ENCODE measurements at places on chromosomes 12 and 14. TPM values are rescaled to one million over a fixed set of nuclear protein-coding genes. Genes with fewer than 3 reads are reported as not detected.

GRCh38 chr14:44448951-44449358 is 58.1 kb downstream of the FSCB start:
- no peak overlapping the region for H3K4me3 ChIP-seq
- H3K27me3 ChIP-seq: no peaks in the 10 kb centered on the region
- no peak for DNase-seq
- no peaks in the 10 kb centered on the region for H3K36me3 ChIP-seq

DNA sequence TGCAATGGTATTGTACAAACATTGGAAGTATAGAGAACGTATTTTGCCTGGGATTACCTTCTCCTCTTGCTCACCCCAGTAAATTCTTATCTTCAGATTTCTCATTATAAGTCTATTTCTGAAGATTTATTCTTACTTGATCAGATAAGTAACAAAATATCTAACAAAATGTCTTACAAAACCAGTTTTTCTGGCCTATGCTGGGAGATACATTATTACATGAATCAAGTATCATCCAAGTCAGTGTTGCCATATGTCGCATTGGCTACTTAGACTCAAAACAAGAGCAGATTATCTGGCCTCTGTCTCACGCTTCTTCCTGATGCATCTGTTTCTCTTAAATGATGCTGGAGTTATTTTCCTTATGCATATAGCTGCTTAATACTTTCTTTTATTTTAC is 408.5 kb downstream of the CCER1 start:
- H3K4me1 ChIP-seq: no peaks in the 10 kb centered on the region
- no peaks in the 10 kb centered on the region for H3K27me3 ChIP-seq
- no peak overlapping the region for H3K4me3 ChIP-seq
- H3K36me3 ChIP-seq: no peaks in the 10 kb centered on the region

- H3K27ac ChIP-seq: no peak overlapping the region
- H3K27me3 ChIP-seq: no peaks in the 10 kb centered on the region
- no peak overlapping the region for H3K4me3 ChIP-seq
Measured at GRCh38 chr12:2154521-2154920, 101.7 kb downstream of the CACNA1C start.

GRCh38 chr14:101844219-101844618 is 82.7 kb downstream of the PPP2R5C start:
- peaks cover 13% of the 10 kb centered on the region for H3K36me3 ChIP-seq
- H3K4me3 ChIP-seq: no peak overlapping the region
- no peak for DNase-seq
- H3K27ac ChIP-seq: no peak overlapping the region
- H3K27me3 ChIP-seq: no peaks in the 10 kb centered on the region

DNA sequence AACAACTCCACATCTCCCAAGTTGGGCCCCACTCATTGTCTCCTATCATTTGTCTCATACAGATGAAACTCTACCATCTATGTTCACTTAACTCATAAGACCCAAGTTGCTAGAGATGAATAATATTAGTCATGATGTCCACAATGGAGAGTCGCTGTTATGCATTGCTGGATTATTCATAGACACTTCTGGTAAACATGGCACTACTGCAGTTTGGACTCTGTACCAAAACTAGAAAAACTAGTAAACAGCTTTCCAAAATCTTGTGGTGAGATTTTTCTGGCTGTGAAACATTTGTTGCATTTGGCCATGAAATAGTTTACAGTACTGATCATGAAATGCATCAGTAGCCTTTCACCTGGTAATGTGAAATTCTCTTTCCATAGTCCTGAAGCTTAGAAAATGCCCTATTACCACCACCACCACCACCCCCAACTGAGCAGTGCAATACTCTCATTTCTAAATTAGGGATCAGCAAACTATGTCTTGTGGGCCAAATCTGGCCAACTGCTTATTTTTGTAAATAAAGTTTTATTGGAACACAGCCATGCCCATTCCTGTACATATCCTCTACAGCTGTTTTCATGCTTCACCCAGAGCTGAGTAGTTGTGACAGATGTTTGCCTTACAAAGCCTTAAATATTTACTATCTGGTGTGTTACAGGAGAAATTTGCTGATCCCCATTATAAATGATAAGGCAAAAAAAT is 236.5 kb downstream of the DPF3 start:
- H3K36me3 ChIP-seq: no peaks in the 10 kb centered on the region
- H3K27me3 ChIP-seq: no peaks in the 10 kb centered on the region
- H3K4me1 ChIP-seq: no peaks in the 10 kb centered on the region
- DNase-seq: no peak
- H3K27ac ChIP-seq: no peak overlapping the region
- no peak overlapping the region for H3K4me3 ChIP-seq

DNA sequence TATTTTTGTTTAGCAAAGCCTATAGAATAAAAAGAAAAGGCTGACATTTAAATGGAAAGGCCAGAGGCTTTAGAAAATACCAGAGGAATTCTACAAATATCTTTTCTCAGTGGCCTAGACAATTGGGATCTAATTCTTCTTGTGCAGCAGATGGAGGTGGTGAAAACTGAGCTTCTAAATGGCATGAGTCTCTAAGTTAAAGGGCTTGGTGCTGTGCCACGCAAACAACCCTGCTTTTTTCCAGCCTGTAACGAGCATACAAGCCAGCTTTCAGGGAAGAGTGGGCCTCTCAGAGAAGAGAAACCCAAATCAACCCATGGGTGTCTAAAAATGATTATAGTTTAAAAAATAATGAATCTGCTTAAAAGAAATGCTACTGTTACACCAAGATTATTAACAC is 237.9 kb upstream of the NAV3 start:
- no peak for DNase-seq
- H3K4me3 ChIP-seq: no peak overlapping the region
- no peaks in the 10 kb centered on the region for H3K36me3 ChIP-seq
- no peaks in the 10 kb centered on the region for H3K4me1 ChIP-seq
- no peaks in the 10 kb centered on the region for H3K27me3 ChIP-seq
- no peak overlapping the region for H3K27ac ChIP-seq

DNA sequence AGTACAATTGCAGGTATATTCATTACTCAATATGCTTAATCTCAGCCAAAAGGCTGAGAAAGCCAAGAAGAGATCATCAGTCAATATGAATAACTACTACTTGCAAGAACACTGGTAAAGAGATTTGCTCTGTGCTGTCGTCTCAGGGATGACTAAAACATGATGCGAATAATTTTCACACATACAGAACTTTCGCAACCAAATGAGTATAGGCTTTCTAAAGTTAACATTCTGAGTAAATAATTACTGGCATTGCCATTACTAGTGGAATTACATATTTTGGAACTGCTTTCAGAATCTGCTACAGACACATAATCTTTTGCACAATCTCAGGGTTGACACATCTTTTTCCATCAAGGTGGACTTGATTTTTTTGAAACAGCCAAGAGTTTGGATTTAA is 24.7 kb downstream of the NCKAP1L start:
- no peaks in the 10 kb centered on the region for H3K27me3 ChIP-seq
- peaks cover 94% of the 10 kb centered on the region for H3K36me3 ChIP-seq
- H3K4me1 ChIP-seq: no peaks in the 10 kb centered on the region
- H3K27ac ChIP-seq: no peak overlapping the region
- DNase-seq: no peak

- peaks cover 44% of the 10 kb centered on the region for H3K4me1 ChIP-seq
- H3K36me3 ChIP-seq: peaks cover 11% of the 10 kb centered on the region
- DNase-seq: no peak
- peak overlapping the region; percentile 79 for H3K4me3 ChIP-seq
Measured at GRCh38 chr12:53179687-53180219, 769 bp upstream of the ZNF740 start.

- no peaks in the 10 kb centered on the region for H3K27me3 ChIP-seq
- no peaks in the 10 kb centered on the region for H3K36me3 ChIP-seq
- no peaks in the 10 kb centered on the region for H3K4me1 ChIP-seq
- H3K4me3 ChIP-seq: no peak overlapping the region
Measured at GRCh38 chr12:126160912-126161311, 1095.7 kb downstream of the AACS start.

GRCh38 chr12:78756936-78757335 is 107.6 kb upstream of the SYT1 start:
- H3K4me1 ChIP-seq: no peaks in the 10 kb centered on the region
- no peaks in the 10 kb centered on the region for H3K36me3 ChIP-seq
- no peak for DNase-seq
- H3K27me3 ChIP-seq: no peaks in the 10 kb centered on the region
- H3K4me3 ChIP-seq: no peak overlapping the region

DNA sequence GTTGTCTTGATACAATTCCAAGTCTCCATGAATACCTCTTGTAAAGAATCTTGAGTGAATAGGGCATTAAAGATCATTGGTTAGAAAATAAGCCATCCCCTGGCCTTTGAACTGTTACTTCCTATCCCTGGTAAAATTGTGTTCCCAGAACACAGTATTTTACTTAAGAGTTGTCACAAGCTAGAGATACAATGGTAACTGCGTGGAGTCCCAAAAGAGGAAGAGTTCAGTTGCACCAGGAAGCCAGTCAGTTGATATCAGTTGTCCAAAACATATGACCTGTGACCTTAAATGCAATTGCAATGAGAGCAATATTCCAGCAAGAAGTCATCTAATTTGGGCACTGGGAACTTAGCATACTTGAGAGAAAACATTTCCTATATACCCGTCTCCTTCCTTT is 117.3 kb downstream of the NEDD1 start:
- no peak overlapping the region for H3K4me3 ChIP-seq
- DNase-seq: no peak
- H3K4me1 ChIP-seq: no peaks in the 10 kb centered on the region

GRCh38 chr14:58631732-58632131 is 6.0 kb upstream of the DACT1 start:
- H3K27ac ChIP-seq: no peak overlapping the region
- peaks cover 2% of the 10 kb centered on the region for H3K4me1 ChIP-seq
- no peak for DNase-seq

DNA sequence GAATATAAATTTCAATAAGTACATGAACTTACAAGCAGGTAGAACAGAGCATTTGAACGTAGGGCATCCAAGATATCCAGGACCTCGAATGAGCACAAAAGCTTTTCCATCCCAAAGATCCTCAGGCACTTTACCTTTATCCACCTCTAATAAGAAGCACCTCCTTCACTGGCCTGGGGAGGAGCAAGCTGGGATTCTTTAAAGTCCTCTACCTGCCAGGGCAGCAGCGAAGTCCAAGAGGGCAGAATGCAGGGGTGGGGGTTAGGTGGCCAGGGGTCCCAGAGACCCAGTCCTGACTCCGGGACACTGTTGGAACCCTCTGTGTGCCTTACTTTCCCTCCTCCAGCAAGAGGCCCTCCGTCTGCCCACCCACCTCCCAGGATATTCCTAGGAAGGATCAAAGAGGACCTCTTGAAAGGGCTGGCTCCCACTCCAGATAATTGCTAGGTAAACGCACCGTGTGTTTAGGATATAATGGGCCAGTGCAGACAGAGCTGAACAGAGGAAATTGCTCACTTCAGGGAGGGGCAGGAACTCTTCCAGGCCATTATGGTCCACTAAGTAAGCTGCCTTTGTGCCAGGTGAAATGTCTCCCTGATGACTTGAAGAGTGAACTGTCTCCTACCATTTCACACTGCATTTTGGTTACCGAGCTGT is 68.1 kb downstream of the TTC9 start:
- no peak overlapping the region for H3K4me3 ChIP-seq
- H3K36me3 ChIP-seq: no peaks in the 10 kb centered on the region
- peaks cover 7% of the 10 kb centered on the region for H3K4me1 ChIP-seq
- H3K27me3 ChIP-seq: no peaks in the 10 kb centered on the region
- no peak for DNase-seq

GRCh38 chr14:103058164-103059055 is 1.1 kb upstream of the CDC42BPB start:
- DNase-seq: no peak
- no peak overlapping the region for H3K27ac ChIP-seq
- H3K4me3 ChIP-seq: peak overlapping the region; percentile 26
- H3K36me3 ChIP-seq: no peaks in the 10 kb centered on the region

DNA sequence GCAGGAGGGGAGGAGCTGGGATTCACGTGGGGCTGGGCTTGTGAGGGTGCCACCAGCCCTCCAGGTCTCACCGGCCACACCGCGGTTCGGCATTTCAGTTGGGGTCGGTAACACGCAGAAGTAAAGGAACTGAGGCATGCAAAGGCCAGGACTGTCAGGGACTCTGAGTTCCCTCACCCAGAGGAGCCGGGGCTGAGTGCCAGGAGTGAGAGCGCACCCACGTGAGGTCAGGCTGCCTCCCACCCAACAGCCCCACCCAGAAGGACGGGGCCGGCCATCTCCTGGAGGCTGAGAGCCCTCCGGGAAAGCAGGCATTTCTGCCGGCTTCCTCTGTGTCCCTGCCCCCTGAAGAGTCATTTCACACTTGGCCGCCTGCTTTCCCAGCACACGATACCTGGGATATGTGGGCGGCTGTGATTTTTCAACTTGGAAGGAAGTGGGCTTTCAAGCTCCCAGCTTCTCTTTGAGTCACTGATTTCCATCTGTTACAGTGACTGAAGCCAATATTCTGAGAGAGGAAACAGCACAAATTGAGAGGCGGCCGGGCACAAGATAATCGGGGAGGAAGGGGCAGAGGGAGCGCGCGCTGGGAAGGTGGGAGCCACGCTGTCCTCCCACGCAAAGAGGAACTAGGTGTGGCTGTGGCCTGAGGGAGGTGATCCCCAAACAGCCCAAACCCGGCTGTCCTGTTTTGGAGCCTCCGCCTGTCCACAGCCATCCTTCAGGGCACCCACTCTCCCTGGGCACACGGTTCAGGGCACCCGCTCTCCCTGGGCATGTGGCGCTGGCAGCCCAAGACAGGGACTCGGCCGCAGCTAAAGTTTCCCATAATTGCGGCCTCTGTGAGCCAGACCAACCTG is 19.0 kb downstream of the GALNT9 start:
- no peaks in the 10 kb centered on the region for H3K36me3 ChIP-seq
- no peaks in the 10 kb centered on the region for H3K4me1 ChIP-seq
- no peak overlapping the region for H3K4me3 ChIP-seq
- no peak for DNase-seq
- no peak overlapping the region for H3K27ac ChIP-seq

GRCh38 chr12:78556651-78557050 is 307.9 kb upstream of the SYT1 start:
- H3K36me3 ChIP-seq: no peaks in the 10 kb centered on the region
- no peak for DNase-seq
- no peak overlapping the region for H3K27ac ChIP-seq
- no peaks in the 10 kb centered on the region for H3K4me1 ChIP-seq
- no peak overlapping the region for H3K4me3 ChIP-seq

GRCh38 chr12:97222391-97222790 is 240.2 kb upstream of the RMST start:
- H3K27ac ChIP-seq: no peak overlapping the region
- no peaks in the 10 kb centered on the region for H3K27me3 ChIP-seq
- H3K36me3 ChIP-seq: no peaks in the 10 kb centered on the region
- no peak for DNase-seq

- no peak overlapping the region for H3K4me3 ChIP-seq
- no peak for DNase-seq
- H3K36me3 ChIP-seq: no peaks in the 10 kb centered on the region
- no peaks in the 10 kb centered on the region for H3K27me3 ChIP-seq
- H3K27ac ChIP-seq: peak overlapping the region; percentile 17
- H3K4me1 ChIP-seq: peaks cover 94% of the 10 kb centered on the region
Measured at GRCh38 chr14:69620211-69620611, 8.8 kb downstream of the SUSD6 start.

The OAS1 gene
- total RNA-seq: 5.5 TPM

The SRGAP1 gene
- total RNA-seq: 0.61 TPM

The ZDHHC22 gene
- not detected for total RNA-seq

The BCL2L2 gene
- 0.86 TPM for total RNA-seq

The RTL1 gene
- total RNA-seq: not detected

Data from CD8-positive, alpha-beta memory T cell (primary cell).